ENCODE measurements at places on chromosomes 1 and 21. TPM values are rescaled to one million over a fixed set of nuclear protein-coding genes. Genes with fewer than 3 reads are reported as not detected.

- H3K27ac ChIP-seq, result no peak overlapping the region
- H3K4me3 ChIP-seq, result no peak overlapping the region
- H3K27me3 ChIP-seq, result peaks cover 29% of the 10 kb centered on the region
- no peaks in the 10 kb centered on the region for H3K4me1 ChIP-seq
Observed at GRCh38 chr1:38686167-38686926, 173.2 kb downstream of the RRAGC start.

The CLCA1 gene
- not detected for total RNA-seq

The CHD5 gene
- total RNA-seq, result 0.25 TPM

- DNase-seq, result no peak
- H3K4me3 ChIP-seq, result no peak overlapping the region
- H3K27ac ChIP-seq, result no peak overlapping the region
- H3K27me3 ChIP-seq, result peaks cover 17% of the 10 kb centered on the region
- H3K4me1 ChIP-seq, result no peaks in the 10 kb centered on the region
Observed at GRCh38 chr1:47757226-47757975, 239.8 kb downstream of the TRABD2B start.

GRCh38 chr1:15014516-15014915 lies 139.0 kb upstream of the TMEM51 start:
- H3K4me3 ChIP-seq, result no peak overlapping the region
- no peak overlapping the region for H3K27ac ChIP-seq
- no peaks in the 10 kb centered on the region for H3K27me3 ChIP-seq
- no peaks in the 10 kb centered on the region for H3K36me3 ChIP-seq
- H3K4me1 ChIP-seq, result no peaks in the 10 kb centered on the region
- DNase-seq, result no peak

GRCh38 chr1:38273196-38273804 lies 226.7 kb upstream of the POU3F1 start:
- no peak for DNase-seq
- H3K4me1 ChIP-seq, result no peaks in the 10 kb centered on the region
- no peaks in the 10 kb centered on the region for H3K36me3 ChIP-seq
- no peak overlapping the region for H3K4me3 ChIP-seq
- no peak overlapping the region for H3K27ac ChIP-seq

DNA sequence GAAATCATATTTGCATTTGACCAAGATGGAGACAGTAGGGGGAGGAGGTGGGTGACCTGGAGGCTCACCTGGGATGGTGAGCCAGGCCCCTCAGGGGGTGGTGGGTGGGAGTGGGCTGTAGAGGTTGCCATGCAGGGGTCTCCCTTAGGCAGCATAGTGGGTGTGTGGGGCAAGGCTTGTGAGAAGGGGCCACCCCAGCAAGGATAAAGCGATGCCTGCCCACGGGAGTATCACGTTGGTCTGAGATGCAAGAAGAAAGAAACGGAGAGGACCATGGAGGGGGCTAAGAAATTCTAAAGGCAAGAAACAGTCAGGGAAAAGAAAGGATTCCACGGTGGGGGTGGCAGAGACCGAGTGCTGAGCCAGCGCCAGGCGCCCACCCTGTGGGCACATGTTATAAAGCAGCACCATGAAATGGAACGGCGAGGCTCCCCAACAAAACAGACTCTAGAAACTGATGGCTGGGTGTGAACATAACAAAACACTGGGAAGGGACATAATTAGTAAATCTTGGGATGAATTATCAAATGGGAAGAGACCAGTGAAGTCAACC lies 11.7 kb upstream of the C2CD2 start:
- H3K4me3 ChIP-seq, result no peak overlapping the region
- no peaks in the 10 kb centered on the region for H3K36me3 ChIP-seq
- peaks cover 4% of the 10 kb centered on the region for H3K27me3 ChIP-seq
- H3K27ac ChIP-seq, result no peak overlapping the region

The ARHGEF16 gene
- not detected for total RNA-seq

GRCh38 chr1:115953180-115953579 lies 23.1 kb upstream of the SLC22A15 start:
- no peak overlapping the region for H3K4me3 ChIP-seq
- peaks cover 3% of the 10 kb centered on the region for H3K4me1 ChIP-seq
- no peak for DNase-seq

The PTPN22 gene
- 42.4 TPM for total RNA-seq

All from activated CD4-positive, alpha-beta T cell treated with anti-CD3 and anti-CD28 coated beads for 36 hours (primary cell).